ENCODE measurements at places on chromosomes 2 and 18. TPM values are rescaled to one million over a fixed set of nuclear protein-coding genes. Genes with fewer than 3 reads are reported as not detected.

DNA sequence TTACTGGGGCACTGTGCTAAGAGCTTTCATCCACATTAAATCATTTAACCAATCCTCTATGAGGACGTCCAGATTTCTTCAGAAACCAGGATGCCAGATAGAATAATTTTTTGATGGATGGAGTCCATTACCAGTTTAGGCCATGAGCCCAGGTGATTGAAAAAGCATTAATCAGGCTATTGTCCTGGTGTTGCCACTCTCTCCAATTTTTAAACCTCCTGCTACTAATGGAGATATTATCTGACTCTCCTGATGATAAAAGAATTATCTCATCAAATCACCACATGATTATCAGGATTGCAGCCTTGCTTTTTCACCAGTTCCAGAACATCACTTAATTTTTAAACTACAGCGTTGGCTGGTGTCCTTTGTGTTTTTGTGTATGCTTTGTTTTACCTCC lies 402.2 kb downstream of the CLIP4 start:
- DNase-seq = no peak

DNA sequence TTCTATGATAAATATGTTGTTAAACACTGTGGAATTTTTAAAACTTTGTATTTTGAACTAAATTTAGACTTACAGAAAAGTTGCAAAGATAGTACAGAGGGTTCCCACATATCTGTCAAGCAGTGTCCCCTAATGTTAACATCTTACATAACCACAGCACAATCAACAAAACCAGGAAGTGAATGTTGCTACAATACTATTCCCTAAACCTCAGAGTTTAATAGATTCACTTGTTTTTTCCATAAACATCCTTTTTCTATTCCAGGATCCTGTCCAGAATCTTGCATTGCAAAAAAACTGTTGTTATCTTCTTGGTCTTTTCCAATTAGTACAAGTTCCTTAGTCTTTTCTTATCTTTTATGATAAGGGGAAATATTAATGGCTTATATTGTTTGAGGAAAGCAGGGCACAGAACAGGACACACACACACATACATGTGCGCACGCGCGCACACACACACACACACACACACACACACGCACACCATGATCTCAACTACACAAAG lies 251.1 kb upstream of the TRIB2 start:
- DNase-seq = no peak

- no peak for DNase-seq
Measured at GRCh38 chr2:30732876-30733275, 74.4 kb downstream of the CAPN13 start.

DNA sequence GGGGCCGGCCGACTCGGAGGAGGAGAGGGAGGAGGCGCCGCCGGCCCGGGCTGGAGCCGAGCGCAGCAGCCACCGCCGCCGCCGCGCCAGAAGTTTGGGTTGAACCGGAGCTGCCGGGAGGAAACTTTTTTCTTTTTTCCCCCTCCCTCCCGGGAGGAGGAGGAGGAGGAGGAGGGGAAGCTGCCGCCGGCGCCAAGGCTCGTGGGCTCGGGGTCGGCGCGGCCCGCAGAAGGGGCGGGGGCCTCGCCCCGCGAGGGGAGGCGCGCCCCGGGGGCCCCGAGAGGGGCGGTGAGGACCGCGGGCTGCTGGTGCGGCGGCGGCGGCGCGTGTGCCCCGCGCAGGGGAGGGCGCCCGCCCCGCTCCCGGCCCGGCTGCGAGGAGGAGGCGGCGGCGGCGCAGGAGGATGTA lies 316 bp downstream of the CRIM1 start:
- no peak for DNase-seq

GRCh38 chr2:6657136-6657535 lies 208.6 kb downstream of the CMPK2 start:
- DNase-seq = no peak

DNA sequence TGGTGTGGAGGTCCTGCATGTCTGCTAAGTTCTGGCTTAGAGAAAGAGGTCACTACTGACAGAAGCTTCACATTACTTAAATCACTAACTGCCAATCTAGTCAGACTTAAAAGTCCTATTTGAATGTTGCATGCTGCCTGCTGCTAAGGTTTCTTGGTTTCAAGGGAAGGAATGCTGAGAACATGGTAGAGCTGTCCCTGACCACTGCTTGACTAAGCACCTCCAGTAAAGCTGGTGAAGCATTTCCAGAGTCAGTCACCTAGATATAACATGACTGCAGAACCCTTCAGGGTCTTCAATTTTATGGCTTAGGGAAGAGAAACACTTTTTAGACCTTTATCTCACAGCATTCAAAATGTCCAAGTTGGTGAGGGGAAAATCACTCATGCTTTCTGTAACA lies 2178.3 kb upstream of the PIK3C3 start:
- no peak for DNase-seq

DNA sequence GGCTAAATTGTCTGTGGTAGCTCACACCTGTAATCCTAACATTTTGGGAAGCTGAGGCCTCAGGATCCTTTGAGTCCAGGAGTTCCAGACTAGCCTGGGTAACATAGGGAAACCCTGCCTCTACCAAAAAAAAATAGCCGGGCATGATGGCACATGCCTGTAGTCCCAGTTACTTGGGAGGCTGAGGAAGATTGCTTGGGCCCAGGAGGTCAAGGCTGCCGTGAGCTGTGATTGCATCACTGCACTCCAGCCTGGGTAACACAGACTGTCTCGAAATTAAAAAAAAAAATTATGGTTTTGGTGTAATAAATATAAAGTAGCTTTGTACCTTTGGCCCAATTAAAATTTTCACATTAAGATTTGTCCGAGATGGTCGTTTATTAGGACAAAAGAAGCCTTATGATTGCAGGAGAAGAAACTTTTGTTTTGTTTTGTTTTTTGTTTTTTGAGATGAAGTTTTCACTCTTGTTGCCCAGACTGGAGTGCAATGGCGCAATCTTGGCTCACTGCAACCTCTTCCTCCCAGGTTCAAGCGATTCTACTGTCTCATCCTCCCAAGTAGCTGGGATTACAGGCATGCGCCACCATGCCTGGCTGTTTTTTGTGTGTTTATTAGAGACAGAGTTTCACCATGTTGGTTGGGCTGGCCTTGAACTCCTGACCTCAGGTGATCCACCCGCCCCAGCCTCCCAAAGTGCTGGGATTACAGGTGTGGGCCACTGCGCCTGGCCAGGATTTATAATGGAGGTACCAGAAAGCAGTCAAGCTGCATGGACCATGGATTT lies 4.1 kb downstream of the MTA3 start:
- DNase-seq = no peak

GRCh38 chr2:62036761-62037250 lies 131.3 kb downstream of the COMMD1 start:
- no peak for DNase-seq

DNA sequence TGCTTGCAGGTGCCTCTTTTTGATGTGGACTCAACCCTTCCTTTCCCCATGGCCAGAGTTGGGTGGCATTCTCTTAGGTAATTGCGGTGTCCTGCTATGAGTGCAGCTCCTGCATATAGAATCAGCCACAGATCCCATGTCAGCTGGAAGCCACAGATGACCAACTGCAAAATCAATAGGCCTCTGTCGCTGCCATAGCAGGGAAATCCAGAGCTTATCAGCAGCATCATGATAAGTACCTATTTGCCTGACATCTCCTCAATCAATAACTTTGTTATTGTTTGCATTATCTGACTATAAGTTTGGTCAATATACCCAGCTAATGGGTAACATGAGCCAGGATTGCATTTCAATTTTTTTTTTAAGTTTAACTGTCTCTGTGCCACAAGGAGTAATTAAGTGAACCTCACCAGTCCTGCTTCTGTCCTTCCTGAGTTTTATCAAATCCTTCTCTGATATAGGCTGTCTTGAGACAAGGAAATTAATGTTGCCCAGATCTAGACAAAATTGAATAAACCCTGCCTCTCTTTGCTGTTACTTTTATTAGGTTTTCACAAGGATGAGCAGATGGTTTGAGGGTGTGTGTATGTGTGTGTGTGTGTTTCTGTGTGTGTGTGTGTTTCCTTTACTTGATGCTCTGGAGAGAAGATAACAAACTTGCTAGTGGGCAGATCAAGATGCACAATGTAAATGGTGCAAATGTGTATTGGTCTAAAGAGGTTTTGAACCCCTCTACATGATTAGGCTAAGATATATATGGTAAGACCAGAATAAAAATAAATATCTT lies 59.6 kb upstream of the CREB1 start:
- DNase-seq = no peak

DNA sequence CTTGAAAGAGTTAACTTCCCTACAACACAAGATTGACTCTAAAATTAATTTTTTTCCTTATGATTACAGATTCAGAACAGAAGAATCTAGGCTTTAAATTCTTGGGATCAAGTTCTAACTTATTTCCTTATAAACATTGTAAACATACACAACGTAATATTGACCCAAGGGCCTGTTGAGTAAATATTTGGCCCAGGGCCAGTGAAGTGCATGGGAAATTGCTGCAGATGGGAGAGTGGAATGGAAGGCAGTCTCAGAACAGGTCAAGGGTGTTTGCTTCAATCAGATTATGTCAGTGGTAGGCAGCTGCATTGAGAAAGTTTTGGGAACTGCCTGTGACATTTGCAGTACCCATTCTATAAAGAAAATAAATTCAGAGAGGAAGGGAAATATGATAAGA lies 137.6 kb downstream of the MYO1B start:
- peak; percentile 16 for DNase-seq

GRCh38 chr2:74267068-74267467 lies 68.7 kb downstream of the MTHFD2 start:
- DNase-seq = no peak

GRCh38 chr2:579961-580360 lies 97.2 kb downstream of the TMEM18 start:
- DNase-seq = no peak

The IDH1 gene
- 20.6 TPM for polyA plus RNA-seq

The SCN1A gene
- polyA plus RNA-seq = not detected

The FIGN gene
- 7.2 TPM for polyA plus RNA-seq

The MRPL19 gene
- polyA plus RNA-seq = 12.2 TPM

Data from heart right ventricle (tissue), 16 donors.